ENCODE measurements at places on chromosomes 1 and 21.

DNA sequence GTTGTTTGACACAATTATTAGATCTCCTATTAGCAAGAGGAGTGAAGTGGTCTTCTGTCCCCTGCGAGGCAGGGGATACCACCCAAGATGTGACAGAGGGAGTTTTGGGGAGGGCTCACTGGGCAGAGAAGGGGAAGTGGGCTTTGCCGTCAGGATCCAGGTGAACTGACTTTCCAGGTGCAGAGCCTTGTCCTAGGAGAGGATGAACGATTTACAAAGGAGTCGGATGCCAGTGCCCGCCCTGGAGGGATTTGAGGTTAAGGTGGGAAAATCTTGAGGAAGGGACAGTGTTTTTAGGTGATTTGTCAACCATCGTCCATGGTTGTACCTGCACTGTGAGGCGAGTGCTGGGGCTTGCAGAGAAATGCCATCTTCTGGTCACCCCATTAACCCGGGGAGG is 201.0 kb downstream of the CAMTA1 start:
- DNase-seq: no peak

GRCh38 chr21:16113052-16113715 is 383.4 kb downstream of the USP25 start:
- no peak for DNase-seq

- DNase-seq: no peak
Measured at GRCh38 chr21:33059380-33059841, 10.5 kb upstream of the OLIG1 start.

GRCh38 chr1:108570128-108570527 is 10.2 kb downstream of the EEIG2 start:
- DNase-seq: peak; percentile 64

- no peak for DNase-seq
Measured at GRCh38 chr1:153608742-153609584, 4.0 kb downstream of the S100A16 start.

GRCh38 chr1:191888996-191889622 is 269.2 kb upstream of the RGS18 start:
- no peak for DNase-seq

GRCh38 chr1:6962996-6963911 is 178.0 kb downstream of the CAMTA1 start:
- DNase-seq: peak; percentile 100

DNA sequence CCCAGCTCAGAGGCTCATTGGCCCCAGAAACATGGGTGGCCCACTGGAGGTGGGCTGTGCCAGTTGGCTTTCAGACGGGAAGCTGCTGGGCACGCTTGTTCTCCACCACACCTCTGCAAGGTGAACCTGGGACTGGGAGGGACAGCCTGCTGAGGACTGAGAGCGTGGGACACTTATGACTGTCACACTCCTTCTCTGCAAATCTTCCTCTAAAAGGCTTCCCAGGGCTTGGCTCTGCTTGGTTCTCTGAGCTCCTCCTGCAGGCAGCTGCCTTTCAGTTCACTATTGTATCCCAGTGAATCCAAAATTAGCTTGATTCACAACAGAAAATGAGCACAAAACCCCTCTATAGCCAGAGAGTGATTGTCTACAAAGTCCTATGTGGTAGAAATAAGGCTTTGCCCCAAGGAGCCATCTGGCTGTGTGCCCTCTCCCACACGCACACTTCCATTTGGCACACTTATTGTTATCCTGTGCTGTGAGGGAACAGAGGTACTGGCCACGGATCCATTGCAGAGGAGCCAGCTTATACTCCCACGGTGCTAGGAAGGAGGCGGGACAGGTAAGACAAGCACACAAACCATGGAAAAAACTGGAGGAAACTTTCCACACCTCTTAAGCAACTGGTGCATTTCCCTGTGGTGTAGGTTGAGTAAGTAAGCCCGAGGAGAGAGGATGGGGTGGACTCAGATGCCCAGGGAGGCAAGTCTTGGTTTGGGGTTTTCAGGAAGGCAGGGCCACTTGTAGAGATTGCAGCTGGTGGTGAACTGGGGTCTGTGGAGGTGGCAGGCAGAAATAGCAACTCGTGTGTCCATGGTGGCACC is 18.9 kb upstream of the BTG2 start:
- DNase-seq: peak; percentile 53

DNA sequence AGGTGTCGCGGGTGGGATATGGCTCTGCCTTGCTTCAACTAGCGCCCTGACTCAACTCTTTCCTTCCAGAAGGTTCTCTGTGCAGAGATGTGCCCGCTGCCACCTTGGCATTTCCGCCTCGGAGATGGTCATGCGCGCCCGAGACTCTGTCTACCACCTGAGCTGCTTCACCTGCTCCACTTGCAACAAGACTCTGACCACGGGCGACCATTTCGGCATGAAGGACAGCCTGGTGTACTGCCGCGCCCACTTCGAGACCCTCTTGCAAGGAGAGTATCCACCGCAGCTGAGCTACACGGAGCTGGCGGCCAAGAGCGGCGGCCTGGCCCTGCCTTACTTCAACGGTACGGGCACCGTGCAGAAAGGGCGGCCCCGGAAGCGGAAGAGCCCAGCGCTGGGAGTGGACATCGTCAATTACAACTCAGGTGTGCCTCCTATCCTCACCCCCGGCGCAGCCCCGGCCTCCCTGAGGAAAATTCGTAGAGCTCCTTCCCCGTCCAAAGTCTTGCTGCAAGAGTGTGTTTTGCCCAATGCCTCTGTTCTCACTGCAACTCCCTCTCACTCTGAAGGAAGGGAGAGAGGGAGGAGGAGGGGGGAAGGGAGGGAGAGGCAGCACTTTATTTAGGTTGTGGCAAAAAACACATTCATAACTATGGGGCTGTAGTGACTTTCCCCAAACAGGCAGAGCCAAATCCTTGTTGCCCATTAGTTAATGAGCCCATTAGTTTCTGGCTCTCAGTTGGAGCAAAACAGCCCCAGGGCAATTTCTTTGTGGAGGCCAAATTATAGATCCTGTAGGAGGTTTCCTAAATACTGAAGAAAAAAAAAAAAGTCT is 4.3 kb downstream of the LHX9 start:
- no peak for DNase-seq

- DNase-seq: no peak
Measured at GRCh38 chr1:14517841-14518180, 80.7 kb upstream of the KAZN start.

DNA sequence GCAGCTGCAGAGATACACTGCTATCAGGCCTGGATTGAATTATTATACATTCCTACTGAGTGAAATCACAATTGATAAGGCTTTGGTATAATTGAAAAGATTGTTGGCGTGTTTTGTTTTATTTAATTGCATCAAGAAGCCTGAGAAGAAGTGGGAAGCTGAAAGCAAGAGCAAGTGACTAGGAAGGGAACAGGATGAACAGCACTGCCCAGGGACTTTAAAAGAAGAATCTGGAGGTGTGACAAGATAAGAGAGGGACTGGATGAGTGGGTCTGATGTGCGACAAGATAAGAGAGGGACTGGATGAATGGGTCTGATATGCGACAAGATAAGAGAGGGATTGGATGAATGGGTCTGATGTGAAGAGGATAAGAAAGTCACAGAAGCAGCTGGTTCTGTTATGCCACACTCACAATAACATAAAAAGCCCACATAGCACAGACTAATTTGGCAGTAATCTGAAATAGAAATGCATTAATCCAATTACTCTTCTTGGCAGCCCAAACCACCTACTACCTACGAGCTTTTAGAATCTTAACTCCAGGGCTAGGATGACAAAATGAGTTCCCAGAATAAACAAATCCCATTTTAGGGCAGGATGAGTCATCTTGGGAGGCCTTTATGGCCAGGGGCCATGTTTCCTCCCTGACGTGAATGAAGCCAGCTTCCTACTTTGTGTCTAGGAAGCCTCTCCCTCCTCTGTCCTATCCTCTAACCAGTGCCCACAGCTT is 129.7 kb downstream of the DUSP10 start:
- peak; percentile 77 for DNase-seq

- DNase-seq: peak; percentile 14
Measured at GRCh38 chr1:13860031-13860430, 160.0 kb downstream of the PRDM2 start.

GRCh38 chr1:8122160-8122476 is 96.0 kb upstream of the ERRFI1 start:
- no peak for DNase-seq

GRCh38 chr1:9120312-9120958 is 8.5 kb downstream of the GPR157 start:
- no peak for DNase-seq

GRCh38 chr1:11678442-11678841 is 2.5 kb downstream of the MAD2L2 start:
- DNase-seq: no peak

GRCh38 chr1:6205849-6206519 is at the start of gene RNF207:
TSS of gene RNF207 (plus strand) at chr1:6206119. CDS start at chr1:6206536, 417 bp downstream.
- DNase-seq: peak; percentile 82

- DNase-seq: no peak
Measured at GRCh38 chr1:187129132-187129531, 300.4 kb downstream of the PLA2G4A start.

DNA sequence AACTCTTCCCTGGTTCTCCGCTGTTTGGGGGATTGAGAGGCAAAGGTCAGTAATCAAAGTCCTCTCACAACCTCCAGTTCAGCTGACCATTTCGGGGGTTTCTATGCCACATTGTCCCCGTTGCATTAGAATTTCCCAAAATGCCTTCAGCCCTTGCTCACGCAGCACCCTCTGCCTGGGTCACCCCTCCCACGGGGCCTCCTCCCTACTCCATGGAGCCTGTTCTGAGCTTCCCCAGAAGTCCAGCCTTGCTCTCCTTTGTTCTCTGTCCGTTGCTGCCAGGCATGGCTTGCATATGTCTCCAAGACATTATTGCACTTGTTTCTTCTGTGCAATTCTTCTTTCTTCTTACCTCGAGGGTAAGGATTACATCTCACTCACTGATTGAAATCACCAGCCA is 16.5 kb downstream of the DMRTB1 start:
- no peak for DNase-seq

GRCh38 chr1:161691846-161692245 is 15.2 kb upstream of the FCRLA start:
- DNase-seq: no peak

DNA sequence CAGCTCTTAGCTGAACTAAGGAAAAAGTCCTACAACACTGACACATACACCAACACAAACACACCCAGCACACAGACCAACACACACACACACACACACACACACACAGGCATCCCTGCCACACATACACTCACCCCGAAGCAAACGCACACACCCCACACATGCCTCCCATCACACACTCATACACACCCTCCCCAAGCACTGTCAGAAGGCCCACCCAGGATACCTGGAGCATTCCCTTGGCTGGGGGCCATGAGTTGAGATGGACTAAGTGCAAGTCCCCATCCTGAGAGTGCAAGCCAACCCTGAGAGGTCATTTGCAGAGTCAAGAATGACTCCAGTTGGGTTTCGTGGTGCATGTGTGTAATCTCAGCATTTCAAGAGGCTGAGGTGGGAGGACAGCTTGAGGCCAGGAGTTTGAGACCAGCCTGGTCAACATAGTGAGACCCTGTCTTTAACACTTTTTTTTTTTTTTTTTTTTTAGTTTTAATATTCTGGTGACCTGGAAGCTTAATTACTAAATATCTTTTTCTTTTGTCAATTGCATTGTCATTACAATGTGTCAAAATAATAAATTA is 117.3 kb downstream of the RHOU start:
- no peak for DNase-seq

- DNase-seq: peak; percentile 26
Measured at GRCh38 chr21:17688912-17689874, 76.5 kb upstream of the BTG3 start.

DNA sequence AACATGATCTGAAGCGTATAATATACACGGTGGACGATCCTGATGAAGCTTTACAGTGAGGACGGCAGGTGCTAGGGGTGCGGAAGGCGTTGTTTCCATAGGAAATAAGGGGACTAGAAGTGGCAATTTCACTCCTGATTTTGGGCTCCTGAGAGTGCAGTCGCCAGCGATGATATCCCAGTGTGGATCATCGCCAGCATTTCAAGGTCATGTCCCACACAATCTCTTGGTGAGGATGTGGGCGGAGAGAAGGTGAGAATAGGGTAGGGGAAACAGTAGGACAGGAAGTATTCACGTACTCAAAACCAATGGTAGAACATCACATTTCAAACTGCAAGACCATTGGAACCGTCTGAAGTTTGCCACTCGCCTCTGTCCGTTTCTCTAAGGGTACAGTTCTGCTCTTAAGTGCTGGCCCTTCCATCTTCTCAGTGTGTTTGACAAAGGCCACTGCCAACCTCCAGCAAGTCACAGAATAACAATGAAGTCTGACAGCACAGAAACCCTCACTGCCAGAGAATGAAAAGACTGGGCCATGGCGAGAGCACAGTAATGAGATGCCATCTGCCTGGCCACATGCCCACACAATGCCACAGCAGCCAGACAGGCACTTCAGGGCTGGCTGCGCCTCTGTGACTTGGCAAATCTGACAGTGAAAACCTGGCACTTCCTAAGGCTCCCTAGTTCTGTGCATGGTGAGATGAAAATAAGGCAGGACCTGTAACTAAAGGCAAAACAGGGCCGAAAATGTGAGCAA is 27.9 kb downstream of the PCSK9 start:
- no peak for DNase-seq

DNA sequence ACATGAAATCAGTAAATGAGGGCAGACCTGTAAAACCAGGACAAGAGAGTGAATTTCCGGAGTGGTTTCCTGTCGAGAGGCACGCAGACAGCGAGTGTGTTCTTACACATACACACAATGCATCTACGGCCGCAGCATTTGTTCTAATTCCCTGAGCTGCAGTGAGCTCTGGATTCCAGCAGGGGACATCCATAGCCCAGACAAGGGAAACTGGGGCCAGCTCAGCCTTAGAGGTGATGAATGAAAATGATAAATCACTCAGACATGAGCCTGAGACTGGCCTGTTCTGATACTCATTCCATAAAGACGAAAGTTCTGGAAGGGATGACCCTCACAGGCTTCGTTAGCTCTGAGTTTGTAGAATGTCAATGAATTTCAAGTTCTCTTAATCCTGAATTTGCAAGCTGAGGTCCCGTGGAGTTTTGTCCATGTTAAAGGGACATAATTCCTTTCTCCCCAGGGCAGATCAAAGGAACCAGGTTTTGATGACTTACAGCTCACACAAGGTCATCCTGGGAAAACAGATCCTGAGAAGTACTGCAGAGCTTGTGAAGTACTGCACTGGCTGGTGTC is 207.9 kb upstream of the C1orf87 start:
- peak; percentile 92 for DNase-seq

DNA sequence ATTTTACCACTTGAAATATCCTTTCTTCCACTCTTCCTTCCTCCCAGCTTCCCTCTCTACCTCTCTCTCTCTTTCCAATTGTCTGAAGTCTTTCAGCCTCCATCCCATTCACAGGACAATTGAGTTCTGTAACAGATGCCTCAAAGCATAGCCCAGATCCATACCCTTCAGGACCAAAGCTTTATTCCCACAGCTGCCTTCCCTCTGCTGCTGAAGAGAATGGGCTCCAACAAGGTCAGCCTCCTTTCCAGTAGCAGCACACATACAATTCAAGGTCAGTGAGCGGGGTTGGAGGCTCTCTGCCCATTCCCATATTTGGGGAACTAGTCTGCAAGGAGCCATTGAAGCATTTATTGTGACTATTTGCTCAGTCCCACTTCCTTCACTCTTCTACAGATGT is 179.9 kb downstream of the DPYD start:
- no peak for DNase-seq

- DNase-seq: no peak
Measured at GRCh38 chr1:238152119-238152518, 261.4 kb upstream of the ZP4 start.
